Peyer's patch (tissue), 4 donors: ENCODE measurements at places on chromosomes 6 and 20.

DNA sequence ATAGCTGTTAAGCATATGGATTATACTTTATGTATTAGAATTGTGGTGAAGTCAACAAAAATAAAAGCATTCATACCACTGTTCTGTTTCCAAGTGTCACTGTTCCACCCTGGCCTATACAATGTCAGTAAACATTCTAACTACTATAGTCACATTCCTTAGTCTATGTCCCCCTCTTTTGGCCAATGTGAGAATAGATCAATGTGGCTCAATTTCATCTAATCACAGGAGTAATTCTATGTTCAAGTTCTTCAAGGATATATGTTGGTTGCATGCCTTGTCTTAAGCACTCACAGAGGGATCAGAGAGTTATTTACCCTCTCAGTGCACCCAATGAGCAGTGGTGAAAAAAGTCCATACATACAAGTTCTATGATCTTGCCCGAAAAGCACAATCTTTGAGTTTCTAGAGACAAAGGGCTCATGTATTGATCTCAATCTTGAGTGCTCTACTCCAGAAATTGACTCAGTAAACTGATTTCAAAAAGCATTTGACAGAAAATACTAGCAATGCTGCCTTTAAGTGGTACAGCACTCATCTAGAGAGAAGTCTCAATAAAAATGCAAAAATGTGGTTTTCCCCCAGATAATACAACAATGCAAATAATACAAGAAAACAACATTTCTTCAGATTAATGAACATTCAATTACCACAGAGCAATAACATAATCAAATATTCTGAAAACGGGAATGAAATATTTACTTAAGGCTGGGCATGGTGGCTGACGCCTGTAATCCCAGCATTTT, 16.5 kb downstream of the SMLR1 start:
- H3K27me3 ChIP-seq: no peaks in the 10 kb centered on the region
- H3K4me1 ChIP-seq: no peaks in the 10 kb centered on the region
- DNase-seq: no peak
- H3K36me3 ChIP-seq: no peaks in the 10 kb centered on the region
- no peak overlapping the region for H3K27ac ChIP-seq
- no peak overlapping the region for H3K4me3 ChIP-seq

GRCh38 chr20:19986419-19986818, 30.7 kb upstream of the NAA20 start:
- DNase-seq: no peak
- no peaks in the 10 kb centered on the region for H3K36me3 ChIP-seq
- H3K27me3 ChIP-seq: no peaks in the 10 kb centered on the region
- no peaks in the 10 kb centered on the region for H3K4me1 ChIP-seq

- no peak overlapping the region for H3K27ac ChIP-seq
- no peak overlapping the region for H3K4me3 ChIP-seq
- no peaks in the 10 kb centered on the region for H3K27me3 ChIP-seq
- no peak for DNase-seq
- no peaks in the 10 kb centered on the region for H3K36me3 ChIP-seq
These were observed 16.5 kb downstream of the PBOV1 start for GRCh38 chr6:138201836-138202235.

- no peak overlapping the region for H3K4me3 ChIP-seq
- no peaks in the 10 kb centered on the region for H3K36me3 ChIP-seq
- H3K27ac ChIP-seq: no peak overlapping the region
- no peaks in the 10 kb centered on the region for H3K27me3 ChIP-seq
These were observed 59.1 kb downstream of the CEP43 start for GRCh38 chr6:167058261-167058660.
